ENCODE measurements at places on chromosomes 11 and 22. TPM values are rescaled to one million over a fixed set of nuclear protein-coding genes. Genes with fewer than 3 reads are reported as not detected.

DNA sequence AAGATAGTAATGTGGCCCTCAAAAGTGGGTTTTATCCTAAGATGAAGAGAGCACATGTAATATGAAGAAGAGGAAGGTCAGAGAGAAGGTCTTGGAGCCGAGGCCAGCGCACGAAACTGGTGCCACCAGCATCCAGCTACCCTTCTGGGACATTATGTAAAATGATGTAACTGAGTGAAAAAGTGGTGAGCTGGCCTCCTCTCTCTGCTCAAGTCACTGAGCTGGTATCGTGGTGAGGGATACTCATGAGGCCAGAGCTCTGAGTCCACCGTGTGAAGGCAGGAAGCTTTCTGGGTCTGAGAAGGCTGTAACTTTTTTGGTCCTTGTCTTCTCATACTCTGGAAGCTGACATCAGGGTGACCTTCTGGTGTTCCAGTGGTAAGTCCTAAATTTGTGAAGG lies 25.1 kb downstream of the RNF185 start:
- peaks cover 11% of the 10 kb centered on the region for H3K36me3 ChIP-seq
- no peak for DNase-seq
- H3K27me3 ChIP-seq, result no peaks in the 10 kb centered on the region
- no peak overlapping the region for H3K27ac ChIP-seq
- H3K4me1 ChIP-seq, result no peaks in the 10 kb centered on the region

GRCh38 chr11:11374358-11375148 lies 21.5 kb upstream of the CSNK2A3 start:
- H3K4me1 ChIP-seq, result peaks cover 4% of the 10 kb centered on the region
- H3K27me3 ChIP-seq, result no peaks in the 10 kb centered on the region
- no peaks in the 10 kb centered on the region for H3K36me3 ChIP-seq
- no peak for DNase-seq
- no peak overlapping the region for H3K27ac ChIP-seq

DNA sequence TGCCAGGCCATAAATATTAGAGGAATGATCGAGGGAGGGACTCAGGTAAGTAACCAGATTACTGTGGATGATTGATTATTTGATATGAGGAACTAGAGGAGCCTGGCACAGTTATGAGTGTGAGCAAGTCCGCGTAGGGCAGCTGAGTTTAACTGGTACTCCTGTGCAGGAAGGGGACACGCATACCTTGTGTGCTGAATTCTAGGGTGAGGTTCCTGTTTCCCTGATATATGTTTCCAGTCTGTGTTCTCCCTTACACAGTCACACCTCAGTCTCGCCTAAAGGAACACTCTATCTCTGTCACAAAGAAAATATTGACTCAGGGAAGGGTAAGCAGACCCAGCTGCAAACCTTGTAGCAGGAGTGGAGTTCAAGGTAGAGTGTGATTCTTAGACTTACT lies 17.4 kb downstream of the SGSM3 start:
- DNase-seq, result no peak
- no peaks in the 10 kb centered on the region for H3K27me3 ChIP-seq
- H3K27ac ChIP-seq, result no peak overlapping the region
- peaks cover 9% of the 10 kb centered on the region for H3K4me1 ChIP-seq

GRCh38 chr11:78397398-78397797 lies 20.2 kb downstream of the GAB2 start:
- DNase-seq, result no peak
- no peaks in the 10 kb centered on the region for H3K4me1 ChIP-seq
- no peak overlapping the region for H3K4me3 ChIP-seq
- no peaks in the 10 kb centered on the region for H3K36me3 ChIP-seq
- no peaks in the 10 kb centered on the region for H3K27me3 ChIP-seq
- H3K27ac ChIP-seq, result no peak overlapping the region

GRCh38 chr11:3094223-3094824 lies 37.1 kb upstream of the CARS1 start:
- no peak overlapping the region for H3K4me3 ChIP-seq
- H3K27ac ChIP-seq, result peak overlapping the region; percentile 12
- H3K4me1 ChIP-seq, result no peaks in the 10 kb centered on the region
- no peaks in the 10 kb centered on the region for H3K27me3 ChIP-seq
- DNase-seq, result no peak

- H3K4me3 ChIP-seq, result no peak overlapping the region
- no peak overlapping the region for H3K27ac ChIP-seq
- peaks cover 17% of the 10 kb centered on the region for H3K4me1 ChIP-seq
- peaks cover 35% of the 10 kb centered on the region for H3K36me3 ChIP-seq
- peaks cover 32% of the 10 kb centered on the region for H3K27me3 ChIP-seq
- peak; percentile 73 for DNase-seq
These were observed 4.6 kb downstream of the PHOX2A start for GRCh38 chr11:72239313-72239848.

DNA sequence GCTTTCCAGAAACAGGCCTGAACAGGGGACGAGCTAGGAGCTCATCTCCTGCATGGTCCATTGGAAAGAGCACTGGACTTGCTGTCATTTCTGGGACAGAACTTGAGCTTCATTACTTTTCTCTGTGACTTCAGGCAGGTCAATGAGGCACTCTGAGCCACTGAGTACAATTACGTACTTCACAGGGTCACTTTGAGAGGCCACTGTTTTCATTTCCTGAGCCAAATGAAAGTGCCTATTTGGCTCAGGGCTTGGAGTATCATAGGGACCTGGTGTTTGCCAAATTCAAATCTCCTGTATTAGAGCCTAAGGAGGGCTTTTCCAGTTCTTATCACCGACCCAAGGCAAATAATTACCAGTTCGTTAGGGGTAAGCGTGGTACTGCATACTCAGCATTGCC lies 319.3 kb downstream of the CADM1 start:
- no peak overlapping the region for H3K4me3 ChIP-seq
- H3K27ac ChIP-seq, result no peak overlapping the region
- peaks cover 7% of the 10 kb centered on the region for H3K4me1 ChIP-seq
- H3K36me3 ChIP-seq, result no peaks in the 10 kb centered on the region
- no peaks in the 10 kb centered on the region for H3K27me3 ChIP-seq

- H3K4me1 ChIP-seq, result peaks cover 8% of the 10 kb centered on the region
- no peak overlapping the region for H3K27ac ChIP-seq
- no peaks in the 10 kb centered on the region for H3K36me3 ChIP-seq
- no peaks in the 10 kb centered on the region for H3K27me3 ChIP-seq
These were observed 53.0 kb downstream of the RASSF10 start for GRCh38 chr11:13062115-13062514.

DNA sequence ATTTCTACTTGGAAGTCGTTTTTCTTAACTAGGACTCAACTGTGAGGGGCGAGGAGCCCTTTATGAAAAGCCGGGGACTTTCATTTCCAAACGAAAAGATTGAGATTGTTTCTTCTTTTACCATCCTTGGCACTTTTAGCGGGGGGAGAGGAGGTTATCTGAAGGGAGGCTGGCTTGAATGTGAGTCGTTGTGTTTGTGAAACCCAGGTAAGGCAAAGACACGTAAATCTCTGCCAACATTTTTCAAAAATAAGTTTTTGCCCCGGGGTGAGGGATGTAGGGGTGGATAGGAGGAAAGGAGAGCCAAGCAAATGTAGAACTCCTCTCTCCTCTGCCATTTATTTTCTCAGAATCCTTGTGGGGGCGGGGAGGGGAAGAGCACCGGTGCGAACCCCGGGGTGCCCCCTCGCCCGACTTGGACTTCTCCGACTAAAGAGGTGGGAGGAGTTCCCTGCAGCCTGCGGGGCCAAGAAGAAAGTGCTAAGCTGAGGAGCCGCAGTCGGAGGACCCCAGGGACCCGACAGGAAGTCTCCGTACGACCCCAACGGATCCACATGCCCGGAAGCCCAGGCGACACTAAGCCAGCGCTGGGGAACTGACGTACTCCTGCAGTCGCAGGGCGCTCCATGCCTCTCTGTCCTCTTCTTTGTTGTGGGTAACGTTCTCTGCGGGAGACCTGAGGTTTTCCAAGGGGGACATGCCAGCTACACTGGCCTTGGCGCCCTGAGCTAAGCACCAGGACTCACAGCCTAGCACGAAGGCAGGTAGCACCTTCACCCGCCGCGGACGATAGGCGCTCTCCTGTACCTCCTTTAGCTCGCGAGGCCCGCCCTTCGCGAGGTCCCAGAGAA lies 2.4 kb upstream of the WT1 start:
- H3K27me3 ChIP-seq, result peaks cover 92% of the 10 kb centered on the region
- peak; percentile 42 for DNase-seq
- H3K4me1 ChIP-seq, result peaks cover 20% of the 10 kb centered on the region
- no peak overlapping the region for H3K27ac ChIP-seq
- H3K4me3 ChIP-seq, result no peak overlapping the region

- H3K4me3 ChIP-seq, result no peak overlapping the region
- no peak for DNase-seq
- H3K4me1 ChIP-seq, result no peaks in the 10 kb centered on the region
- H3K27me3 ChIP-seq, result no peaks in the 10 kb centered on the region
These were observed 117.2 kb upstream of the NAV2 start for GRCh38 chr11:19595499-19595839.

The ANKRD42 gene
- 20.3 TPM for total RNA-seq

The SCN2B gene
- total RNA-seq, result 1.6 TPM

The SLC22A6 gene
- total RNA-seq, result not detected

The OTOG gene
- total RNA-seq, result 0.11 TPM

The PGA5 gene
- total RNA-seq, result not detected
